ENCODE measurements at places on chromosomes 3 and 15. TPM values are rescaled to one million over a fixed set of nuclear protein-coding genes. Genes with fewer than 3 reads are reported as not detected.

DNA sequence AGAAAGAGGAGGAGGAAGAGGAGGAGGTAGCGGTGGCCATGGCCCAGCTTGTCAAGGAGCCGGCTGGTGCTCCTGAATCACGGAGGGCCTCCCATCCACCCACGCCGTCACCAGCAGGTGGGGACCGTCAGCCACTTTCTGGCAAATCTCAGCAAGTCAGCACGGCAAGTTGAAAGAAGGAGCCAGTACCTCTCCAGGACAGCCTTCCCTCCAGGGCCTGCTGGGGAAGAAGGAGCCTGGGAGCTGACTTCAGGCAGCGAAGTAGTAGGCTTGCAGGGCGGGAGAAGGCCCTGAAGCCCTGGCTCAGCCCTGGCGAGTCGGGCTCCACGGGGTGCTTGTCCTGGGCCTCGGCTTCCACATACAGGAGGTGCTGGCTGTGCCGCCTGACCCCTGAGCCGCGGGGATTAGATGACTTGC lies 99.2 kb upstream of the TRPM1 start:
- peak; percentile 85 for DNase-seq

DNA sequence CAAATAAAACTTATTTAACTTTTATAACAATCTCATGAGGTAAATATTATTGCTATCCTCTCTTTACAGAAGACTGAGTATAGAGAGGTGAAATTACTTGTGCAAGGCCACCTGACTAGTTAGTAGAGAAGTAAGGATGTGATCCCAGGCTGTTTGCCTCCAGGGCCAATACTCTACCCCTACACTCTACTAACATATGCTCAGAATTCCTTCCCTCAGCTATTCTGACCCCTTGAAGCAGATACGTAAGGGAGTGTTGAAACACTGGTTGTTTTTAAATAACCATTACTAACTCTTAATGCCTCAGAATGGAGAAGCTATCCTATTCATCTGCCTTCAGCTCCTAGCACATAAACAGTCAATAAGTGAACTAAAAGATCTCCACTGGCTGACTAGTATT lies 24.1 kb downstream of the CSTA start:
- DNase-seq: peak; percentile 40

DNA sequence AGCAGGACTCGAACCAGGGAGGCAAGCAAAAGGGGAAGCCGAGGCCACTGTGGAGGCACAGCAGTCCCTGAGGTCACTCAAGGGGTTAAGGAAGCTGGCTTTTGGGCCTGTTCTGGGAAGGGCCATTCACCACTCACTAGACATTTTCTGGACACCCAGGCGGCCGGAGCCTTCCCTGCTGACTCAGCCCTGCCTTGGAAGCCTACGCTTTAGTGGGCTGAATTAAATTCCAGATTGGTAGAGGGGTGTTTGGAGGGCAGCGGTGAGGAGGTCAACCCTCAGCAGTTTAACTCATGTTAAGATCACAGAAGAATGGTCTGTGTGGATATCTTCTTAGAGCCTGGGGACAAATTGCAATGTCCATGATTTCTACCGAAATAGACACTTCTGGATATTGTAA lies 152.8 kb downstream of the GABRG3 start:
- no peak for DNase-seq

DNA sequence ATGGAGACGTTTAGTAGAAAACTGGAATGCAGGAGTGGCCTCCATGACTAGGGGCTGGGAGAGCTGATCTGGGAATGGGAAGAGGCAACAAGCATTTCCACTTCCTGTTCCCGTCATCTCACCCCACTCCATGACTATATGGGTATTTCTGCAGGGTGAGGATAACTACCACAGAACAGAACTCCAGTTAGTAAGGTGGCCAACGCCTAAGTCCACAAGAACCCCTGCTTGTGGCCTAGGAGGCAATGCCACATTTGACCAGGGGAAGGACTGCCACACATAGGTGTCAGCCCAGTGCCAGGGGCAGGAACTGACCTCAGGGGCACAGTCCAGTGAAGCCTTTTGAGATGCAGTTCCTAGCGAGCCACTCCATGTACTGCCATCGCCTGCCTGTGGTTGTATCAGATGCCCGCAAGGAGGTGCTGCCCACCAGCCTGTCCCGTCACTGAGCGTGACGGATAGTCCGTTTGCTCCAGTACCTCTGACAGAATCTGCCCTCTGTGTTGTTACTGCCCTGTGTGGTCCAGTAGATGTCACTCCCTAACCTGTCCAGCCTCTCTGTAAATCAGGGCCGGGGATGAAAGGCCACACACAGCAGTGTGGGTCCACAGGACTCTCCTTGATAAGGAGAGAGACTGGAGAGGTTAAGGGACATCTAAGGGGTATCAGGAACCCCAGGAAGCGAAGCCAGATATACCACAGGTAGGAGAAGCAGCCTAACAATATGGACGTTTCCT lies 3.5 kb upstream of the MTFMT start:
- peak; percentile 58 for DNase-seq

The TOP2B gene
- 86.7 TPM for total RNA-seq

DNA sequence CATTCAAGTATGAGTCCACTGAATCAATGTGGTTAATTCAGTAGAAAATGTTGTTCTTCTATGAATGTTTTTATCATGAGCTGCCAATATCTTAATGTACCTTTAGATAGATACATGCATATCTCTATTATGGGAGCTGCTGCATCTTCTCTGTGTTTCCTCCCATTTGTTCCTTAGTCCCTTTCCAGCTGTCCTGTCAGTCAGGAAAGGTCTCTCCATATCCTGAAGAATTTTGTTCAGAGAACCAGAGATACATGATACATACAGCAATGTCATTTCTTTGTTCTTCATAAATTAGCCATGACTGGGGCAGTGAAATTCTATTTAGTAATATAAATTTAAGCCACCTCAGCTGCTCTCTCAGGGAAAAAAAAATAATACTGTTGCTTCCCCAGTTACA lies 103.7 kb downstream of the P3H2 start:
- DNase-seq: no peak

The PTPRG gene
- 41.0 TPM for total RNA-seq

The GPR27 gene
- total RNA-seq: not detected

GRCh38 chr3:69320871-69321271 lies 65.0 kb downstream of the FRMD4B start:
- DNase-seq: peak; percentile 46

The EPHB1 gene
- 0.32 TPM for total RNA-seq

DNA sequence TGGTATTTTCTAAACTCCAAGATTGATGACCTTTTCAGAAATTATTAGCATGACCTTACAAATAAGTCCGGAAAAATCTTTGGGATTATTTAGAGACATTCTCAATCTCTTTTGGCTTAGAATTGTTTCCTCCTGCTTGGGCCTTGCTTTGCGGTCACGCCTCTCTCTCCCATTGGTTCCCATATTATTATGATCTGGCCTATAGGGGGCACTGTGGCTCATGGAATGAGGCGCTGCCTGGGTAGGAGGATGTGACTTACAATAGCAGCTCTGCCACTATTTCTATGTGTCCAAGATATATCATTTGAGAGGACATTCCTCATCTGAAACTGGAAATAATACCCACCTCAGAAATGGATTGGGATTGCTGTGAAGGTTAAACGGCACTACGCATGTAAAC lies 464.9 kb downstream of the MFSD1 start:
- DNase-seq: no peak

The NUP210 gene
- total RNA-seq: under 0.01 TPM

- DNase-seq: no peak
These were observed 72.2 kb downstream of the MECOM start for GRCh38 chr3:169591159-169591951.

GRCh38 chr3:189142527-189142926 lies 29.2 kb upstream of the TPRG1 start:
- no peak for DNase-seq

The PLSCR2 gene
- total RNA-seq: not detected

GRCh38 chr3:122055215-122055614 lies at the start of gene CD86:
TSS of gene CD86 (plus strand) at chr3:122055362. CDS start at chr3:122055490, 128 bp downstream.
- DNase-seq: no peak

The GABRB3 gene
- total RNA-seq: 2.2 TPM

- DNase-seq: no peak
These were observed 8.6 kb upstream of the ARNT2 start for GRCh38 chr15:80395616-80396015.

The GOLGA8R gene
- total RNA-seq: 1.3 TPM

GRCh38 chr3:135143474-135143873 lies 348.4 kb downstream of the EPHB1 start:
- DNase-seq: no peak

The TTLL13 gene
- total RNA-seq: under 0.01 TPM

The GABRR3 gene
- not detected for total RNA-seq

DNA sequence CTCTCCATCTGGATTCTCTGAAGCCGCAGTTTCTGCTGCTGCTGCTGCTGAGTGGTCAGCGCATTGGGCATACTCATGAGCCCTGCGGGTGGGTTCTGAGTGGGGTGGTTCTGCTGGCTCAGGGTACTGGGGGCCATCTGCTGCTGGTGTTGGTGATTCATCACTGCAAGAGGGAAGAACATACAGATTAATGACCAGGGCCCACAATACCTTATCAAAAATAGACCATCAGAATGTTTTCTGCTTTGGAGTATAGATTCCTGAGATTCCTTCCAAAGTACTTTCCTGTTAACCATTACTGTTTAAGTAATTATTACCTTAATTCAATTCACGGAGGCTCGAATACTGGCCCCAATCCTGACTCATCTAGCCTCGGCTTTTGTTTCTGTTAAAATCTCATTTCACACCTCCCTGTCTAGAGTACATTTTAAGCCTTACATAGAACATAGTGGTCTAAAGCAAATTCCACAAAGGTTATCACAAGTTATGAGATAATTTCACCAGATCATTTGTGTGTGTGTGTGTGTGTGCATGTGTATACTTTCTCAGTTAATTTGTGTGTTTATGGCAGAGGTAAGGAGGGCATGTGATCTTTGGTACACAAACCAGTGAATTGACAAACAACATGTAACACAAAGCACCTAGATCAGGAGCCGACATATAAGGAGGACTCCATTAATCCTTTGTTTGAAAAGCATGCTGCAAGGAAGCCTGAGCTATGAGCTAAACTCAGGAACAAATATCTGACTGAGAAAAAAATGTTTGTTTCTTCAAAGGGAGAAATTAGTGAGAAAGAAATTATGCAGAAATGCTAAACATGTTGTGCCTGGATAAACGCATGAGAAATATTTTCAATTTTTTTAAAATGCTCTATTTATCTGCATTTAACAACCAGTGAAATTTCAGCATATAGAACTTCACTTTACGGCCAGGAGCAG lies 68.1 kb downstream of the TM4SF4 start:
- DNase-seq: no peak

- DNase-seq: peak; percentile 92
These were observed 95.3 kb downstream of the TMCO5A start for GRCh38 chr15:38029736-38030135.

DNA sequence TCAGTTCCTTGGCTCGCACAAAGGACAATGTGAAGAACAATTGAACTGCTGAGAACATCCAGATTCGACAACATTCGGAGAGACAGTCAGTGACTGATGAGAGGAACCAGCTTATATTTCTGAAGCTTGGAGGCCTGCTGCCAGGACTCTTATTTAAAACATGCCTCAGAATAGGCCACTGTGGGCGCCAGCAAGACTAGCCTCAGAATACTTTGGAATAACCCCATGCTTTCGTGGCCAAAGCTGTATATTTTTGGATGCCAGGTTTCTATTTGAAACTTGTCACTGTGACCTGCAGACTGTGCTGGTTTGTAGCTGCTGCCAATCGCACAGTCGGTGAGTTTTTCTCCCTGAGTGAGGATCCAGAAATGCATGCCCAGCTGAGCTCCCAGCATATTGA lies 129.9 kb upstream of the UBE3A start:
- no peak for DNase-seq

The PRSS50 gene
- total RNA-seq: not detected

The CLDN18 gene
- not detected for total RNA-seq

- DNase-seq: no peak
These were observed 40.1 kb downstream of the TRIM71 start for GRCh38 chr3:32857921-32858320.

DNA sequence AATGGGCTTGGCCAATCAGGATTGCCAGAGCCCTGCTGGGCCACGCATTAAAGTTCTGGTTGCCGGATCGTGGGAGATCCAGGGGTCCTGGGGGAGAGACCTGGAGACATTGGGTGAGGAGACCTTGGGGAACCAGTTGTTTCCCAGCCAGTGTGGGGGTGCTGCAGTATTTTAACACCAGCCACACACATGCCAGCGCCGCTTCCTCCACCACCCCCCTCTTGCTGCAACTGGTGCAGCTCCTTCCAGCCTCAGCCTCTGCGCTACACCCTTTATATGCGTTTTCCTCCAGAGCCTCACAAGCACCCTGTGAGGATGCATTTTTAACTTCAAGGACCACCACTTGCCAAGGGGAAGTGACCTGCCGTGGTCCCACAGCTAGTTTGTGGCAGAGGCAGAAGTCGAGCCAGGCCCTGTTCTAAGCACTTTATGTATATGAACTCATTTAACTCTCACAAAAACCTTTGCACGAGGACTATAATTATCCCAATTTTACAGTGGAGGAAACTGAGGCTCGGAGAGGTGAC lies 29.4 kb upstream of the GRIP2 start:
- no peak for DNase-seq

The DPPA2 gene
- total RNA-seq: not detected

DNA sequence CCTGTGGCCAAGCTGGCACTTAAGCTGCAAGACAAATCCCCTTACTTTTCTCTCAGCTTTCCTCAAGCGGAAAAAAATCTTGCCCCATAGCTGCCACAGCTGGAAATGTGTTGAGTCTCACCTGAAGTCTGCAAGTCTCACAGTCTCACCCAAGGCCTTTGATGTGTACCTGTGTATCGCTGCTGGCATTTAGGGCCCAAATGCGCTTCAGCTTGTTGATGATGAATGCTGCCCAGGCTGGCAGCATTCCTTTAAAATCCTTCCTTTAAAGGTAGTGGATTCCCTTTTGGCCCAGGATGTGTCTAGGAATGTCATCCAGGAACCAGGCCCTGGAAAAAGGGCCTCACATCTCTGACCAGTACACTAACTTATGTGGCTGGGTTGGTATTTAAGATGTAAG lies 7.0 kb downstream of the OR5K4 start:
- DNase-seq: no peak

- DNase-seq: no peak
These were observed 666 bp upstream of the FAM219B start for GRCh38 chr15:74907163-74907870.

DNA sequence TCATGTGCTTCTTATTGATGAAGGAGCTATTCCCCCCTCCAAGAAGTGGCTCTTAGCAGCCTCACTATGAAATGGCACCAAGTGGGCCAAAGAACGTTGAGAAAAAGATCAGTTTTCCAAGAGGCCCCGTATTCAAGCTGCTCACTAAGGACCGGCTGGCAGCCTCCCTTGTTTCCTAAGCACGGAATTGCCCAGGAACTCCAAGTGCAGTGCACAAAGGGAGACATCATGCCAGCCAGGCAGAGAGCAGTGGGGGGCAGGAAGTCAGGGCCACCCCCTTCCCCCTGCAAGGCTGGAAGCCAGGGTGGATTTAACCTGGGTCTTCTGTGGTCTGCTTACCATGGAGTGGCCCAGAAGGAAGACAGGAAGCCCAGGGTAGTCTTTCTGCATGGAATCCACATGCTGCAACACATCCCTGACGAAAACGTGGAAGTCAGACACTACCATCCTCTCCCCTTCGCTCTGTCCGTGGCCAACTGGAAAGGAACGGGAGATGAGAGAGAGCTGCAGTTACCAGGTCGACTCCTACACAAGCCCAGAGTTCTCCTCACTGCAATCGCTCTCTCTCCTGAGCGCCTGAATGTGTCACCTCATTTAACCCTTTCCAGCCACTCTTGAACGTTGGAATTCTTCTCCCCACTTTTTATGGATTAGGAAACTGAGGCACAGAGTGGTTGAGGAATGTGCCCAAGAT lies 49.5 kb downstream of the ABTB1 start:
- no peak for DNase-seq

Data from fibroblast of villous mesenchyme (primary cell).